GM10248 (cell line): ENCODE measurements at places on chromosomes 4 and X.

DNA sequence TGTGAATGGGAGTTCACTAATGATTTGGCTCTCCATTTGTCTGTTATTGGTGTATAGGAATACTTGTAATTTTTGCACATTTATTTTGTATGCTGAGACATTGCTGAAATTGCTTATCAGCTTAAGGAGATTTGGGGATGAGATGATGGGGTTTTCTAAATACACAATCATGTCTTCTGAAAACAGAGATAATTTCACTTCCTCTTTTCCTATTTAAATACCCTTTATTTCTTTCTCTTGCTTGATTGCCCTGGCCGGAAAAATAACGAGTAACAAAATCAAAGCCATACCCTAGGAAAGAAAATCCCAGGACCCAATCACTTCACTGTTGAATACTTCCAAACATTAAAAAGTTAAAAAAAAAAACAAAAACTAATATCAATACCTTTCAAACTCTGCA lies 67.7 kb upstream of the UGT2B4 start:
- DNase-seq = no peak

GRCh38 chr4:114890773-114891172 lies 222.6 kb downstream of the NDST4 start:
- no peak for DNase-seq

DNA sequence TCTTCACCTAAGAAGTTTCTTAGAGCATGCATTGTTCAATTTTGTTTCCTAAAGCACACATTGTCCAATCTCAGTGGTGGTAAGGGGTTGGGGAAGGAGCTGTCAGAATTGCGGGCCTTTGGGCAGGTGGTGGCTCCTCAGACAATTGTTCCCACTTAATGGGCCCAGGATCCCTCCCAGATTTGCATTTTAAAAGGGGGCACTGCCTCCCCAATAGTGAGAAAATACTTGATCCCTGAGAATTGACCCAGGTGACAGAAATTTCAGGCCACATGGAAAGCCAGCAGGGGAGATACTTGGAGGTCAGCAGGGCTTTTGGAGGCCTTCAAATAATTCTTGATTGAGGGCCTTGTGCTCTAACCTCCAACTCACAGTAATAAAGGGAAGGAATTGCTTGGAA lies 217.1 kb downstream of the ZNF674 start:
- no peak for DNase-seq

DNA sequence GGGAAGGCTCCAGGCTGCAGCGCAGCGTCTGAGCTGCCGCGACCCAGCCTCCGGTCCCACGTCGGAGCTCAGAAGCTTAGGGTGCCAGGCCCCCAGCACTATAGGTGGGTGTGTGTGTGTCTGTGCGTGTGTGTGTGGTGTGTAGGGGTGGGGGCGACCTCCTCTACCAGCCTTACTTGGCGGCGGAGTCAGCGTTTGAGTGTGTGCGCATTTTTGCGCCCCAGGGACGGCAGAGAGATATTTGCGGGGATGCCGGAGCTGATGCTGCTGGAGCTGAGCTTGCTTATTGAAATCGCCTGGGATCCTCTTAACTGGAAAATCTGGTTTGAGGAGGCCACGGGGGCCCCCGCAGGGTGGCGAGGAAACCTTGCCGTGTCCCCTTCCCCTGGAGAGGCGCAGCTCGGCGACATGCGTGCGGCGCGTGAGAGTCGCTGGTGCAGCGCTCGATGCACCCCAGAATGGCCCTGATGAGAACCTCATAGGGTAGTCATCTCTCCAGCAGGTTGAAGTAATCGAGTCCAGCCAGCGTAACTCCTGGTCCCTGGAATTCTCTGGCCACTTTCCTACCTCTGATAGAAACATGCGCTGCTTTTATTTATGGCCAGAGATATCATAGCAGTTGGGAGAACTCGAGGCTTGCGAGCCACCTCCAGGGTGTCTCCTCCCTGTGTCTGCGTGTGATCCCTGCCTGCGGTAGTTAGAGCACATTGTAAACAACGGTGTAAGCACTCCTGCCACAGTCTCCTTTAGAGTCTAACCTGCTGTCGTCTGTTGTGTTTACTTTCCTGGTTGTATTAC lies 2.7 kb downstream of the ADGRL3 start:
- peak; percentile 8 for DNase-seq

- no peak for DNase-seq
Measured at GRCh38 chr4:145984563-145984962, 45.9 kb upstream of the ZNF827 start.

GRCh38 chrX:30981968-30982367 lies 89.9 kb downstream of the FTHL17 start:
- DNase-seq = no peak

- no peak for DNase-seq
Measured at GRCh38 chrX:83593634-83594294, 85.7 kb downstream of the POU3F4 start.

DNA sequence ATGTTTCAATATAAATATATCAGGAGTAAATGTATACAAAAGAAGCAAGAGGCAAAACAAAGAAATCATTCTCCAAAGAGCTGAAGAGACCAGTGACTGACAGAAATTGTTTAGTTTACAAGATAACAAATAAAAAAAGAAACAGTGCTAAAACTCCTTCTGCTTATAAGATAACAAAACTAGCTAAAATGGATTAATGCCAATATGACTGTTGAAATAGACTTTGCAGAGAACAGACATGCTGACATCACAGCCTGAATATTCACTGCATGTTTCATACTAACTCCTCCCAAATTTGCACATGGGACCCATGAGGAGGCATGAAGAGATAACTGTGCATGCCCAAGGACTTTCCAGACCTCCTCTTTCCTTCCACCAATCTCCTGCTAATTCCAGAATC lies 6.2 kb upstream of the GABRA4 start:
- DNase-seq = no peak

DNA sequence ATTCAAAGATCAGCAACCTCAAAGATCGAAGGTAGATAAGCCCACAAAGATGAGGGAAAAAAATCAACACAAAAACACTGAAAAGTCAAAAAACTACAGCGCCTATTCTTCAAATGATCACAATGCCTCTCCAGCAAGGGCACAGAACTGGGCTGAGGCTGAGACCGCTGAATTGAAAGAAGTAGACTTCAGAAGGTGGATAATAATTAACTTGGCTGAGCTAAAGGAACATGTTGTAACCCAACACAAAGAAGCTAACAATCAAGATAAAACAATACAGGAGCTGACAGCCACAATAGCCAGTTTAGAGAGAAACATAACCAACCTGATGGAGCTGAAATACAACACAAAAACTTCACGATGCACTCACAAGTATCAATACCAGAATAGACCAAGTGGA lies 231.1 kb downstream of the STPG2 start:
- no peak for DNase-seq
